Activated CD8-positive, alpha-beta memory T cell treated with anti-CD3 and anti-CD28 coated beads for 4 hours (primary cell): ENCODE measurements at places on chromosomes 6 and 20.

DNA sequence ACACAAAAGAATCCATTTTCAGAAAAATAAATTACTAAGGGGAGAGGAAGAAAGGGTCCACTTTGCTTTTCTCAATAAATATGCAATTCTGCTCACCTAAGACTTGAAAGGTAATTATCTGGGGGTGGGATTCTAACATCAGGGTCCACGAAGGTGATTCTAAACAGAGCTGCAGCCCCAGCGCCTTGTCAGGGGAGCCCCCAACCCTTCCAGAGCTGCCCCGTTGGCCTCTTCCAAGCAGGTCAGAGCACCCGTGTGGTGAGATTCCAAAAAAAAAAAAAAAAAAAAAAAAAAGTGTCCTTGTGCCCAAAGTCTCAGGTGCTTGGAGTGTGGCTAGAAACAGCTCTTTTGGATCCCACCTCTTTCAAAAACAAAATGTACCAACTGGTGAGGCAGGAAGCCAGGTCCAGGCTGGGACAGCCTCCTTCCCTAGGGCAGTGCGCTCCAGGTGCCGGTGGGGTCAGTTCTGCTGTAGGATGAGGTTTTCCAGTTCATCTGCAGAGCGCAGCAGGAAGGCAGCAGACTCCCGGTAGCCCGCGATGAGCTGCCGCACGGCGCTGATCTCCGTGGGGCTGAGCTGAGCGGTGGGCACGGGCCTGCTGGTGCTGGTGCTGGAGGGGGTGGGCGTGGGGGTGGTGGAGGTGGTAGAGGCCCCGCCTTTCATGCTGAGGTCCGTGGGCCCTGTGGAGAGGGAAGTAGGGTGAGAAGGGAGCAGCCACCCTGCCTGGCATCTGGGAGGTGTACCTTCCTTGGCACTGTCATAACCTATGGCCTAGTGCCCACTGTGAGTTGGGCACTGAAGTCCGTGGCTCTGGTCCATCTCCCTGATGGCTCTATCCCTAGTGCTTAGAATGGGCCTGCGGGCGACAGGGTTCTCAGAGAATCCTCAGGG lies 89.3 kb downstream of the ASXL1 start:
- no peak for DNase-seq

GRCh38 chr6:13303668-13304017 lies 24.7 kb downstream of the TBC1D7 start:
- DNase-seq: no peak

DNA sequence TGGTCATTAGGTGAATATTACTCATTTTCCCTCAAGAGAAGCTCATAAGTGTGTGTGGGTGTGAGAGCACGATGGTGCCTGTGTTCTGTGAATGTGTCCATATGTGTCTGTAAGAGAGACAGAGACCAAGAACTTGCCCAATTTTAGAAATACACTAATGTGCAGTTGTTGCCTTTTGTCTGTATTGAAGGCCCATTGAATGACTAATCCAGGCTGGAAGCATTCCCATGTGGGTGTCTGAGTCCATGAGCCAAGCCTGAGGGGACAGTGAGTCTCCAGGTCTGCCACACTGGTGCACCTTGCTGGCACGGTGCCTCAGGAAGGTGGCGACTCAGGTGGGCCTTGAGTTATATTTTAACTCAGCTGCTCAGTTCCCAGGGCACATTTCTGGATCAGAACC lies 25.5 kb upstream of the ASXL1 start:
- DNase-seq: no peak

- DNase-seq: no peak
Measured at GRCh38 chr20:16054985-16055384, 518.3 kb downstream of the KIF16B start.

DNA sequence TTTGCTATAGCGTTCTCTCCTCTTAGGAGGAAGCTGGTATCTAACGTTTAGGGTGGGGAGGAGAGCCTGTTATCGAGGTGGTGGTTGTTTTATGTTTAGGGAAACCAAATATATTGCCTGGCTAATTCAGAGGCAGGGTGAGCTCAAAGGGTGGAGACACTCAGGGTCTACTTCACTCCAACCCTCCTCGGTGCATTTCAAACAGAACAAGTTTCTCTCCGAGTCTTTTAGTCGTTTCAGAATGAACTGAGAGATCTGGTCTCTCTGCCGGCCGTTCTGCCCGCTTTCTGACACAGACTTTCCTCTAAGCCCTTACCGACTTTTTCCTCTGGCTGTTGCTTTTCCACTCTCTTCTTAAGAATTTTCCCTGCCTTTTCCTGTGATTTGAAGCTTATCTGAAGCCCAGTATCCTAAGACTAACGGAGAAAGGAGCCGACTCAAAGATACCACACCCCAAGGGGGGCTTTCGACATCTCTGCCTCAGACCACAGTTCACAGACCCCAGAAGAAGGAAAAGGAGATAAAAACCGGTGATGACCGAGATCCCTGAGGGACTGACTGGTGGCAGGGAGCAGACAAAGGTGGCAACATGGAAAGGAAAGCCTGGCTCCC lies 865 bp downstream of the STK38 start:
- no peak for DNase-seq

GRCh38 chr6:18117136-18117535 lies 5.3 kb downstream of the NHLRC1 start:
- DNase-seq: no peak

DNA sequence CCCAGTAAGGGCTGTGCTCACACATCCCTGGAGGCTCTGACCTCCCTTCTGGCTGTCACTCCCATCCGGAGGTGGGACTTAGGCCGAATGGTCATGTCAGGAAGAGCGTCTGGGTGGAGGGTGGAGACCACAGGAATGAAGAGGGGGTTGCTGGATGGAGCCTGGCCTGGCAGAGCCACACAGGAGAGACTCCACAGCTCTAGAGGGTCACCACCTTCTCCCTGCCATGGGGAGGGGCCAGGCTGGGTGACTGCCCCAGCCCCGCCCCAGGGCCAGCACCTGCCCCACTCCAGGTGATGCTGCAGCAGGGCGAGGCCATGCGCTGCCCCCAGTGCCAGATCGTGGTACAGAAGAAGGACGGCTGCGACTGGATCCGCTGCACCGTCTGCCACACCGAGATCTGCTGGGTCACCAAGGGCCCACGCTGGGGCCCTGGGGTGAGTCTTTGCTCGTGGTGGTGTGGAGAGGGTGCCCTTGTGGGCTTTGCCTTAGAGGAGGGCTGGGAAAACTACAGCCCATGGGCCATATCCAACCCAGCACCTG lies 20.6 kb downstream of the RBCK1 start:
- DNase-seq: no peak

DNA sequence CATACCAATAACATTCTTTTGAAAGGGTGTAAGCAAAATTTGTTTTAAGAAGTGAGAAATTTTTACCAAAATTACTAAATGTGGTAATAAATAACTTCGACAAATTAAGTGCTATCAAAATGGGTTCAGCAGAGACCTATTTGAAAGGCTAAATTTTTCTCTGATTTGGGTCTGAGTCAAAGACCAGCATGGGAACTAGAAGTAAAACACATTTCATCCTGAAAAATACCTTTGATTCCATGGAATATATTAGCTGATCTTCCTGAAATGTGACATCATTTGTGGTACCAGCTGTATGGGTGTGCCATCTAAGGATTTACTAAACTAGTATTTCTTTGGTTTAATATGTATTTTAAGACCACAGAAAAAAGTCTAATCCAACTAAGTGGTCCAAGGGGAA lies 63.6 kb downstream of the BLOC1S5 start:
- DNase-seq: no peak

DNA sequence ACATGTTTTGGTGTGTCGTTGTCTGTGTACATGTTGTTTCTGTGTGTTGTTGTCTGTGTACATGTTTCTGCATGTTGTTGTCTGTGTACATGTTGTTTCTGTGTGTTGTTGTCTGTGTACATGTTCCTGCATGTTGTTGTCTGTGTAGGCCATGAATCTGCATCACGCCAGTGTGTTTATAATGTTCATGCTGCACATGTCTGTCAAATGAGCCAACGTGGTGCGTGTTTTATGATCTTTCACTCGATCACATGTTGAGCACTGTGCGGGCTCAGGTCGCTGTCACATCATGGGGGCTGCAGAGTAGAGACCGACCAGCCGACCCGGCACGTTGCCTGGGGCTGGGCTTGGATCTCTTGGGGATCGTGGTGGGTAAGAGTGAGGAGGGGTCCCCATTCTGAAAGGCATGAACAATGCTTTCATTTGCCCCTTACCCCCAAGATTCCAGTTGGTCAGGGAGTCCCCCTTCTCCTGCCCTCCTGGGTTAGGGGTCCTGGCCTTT lies 26.5 kb upstream of the SLCO4A1 start:
- DNase-seq: no peak

- DNase-seq: no peak
Measured at GRCh38 chr20:64226686-64227580, 28.6 kb upstream of the PCMTD2 start.

GRCh38 chr20:31809661-31810060 lies 9.5 kb upstream of the MYLK2 start:
- DNase-seq: no peak

DNA sequence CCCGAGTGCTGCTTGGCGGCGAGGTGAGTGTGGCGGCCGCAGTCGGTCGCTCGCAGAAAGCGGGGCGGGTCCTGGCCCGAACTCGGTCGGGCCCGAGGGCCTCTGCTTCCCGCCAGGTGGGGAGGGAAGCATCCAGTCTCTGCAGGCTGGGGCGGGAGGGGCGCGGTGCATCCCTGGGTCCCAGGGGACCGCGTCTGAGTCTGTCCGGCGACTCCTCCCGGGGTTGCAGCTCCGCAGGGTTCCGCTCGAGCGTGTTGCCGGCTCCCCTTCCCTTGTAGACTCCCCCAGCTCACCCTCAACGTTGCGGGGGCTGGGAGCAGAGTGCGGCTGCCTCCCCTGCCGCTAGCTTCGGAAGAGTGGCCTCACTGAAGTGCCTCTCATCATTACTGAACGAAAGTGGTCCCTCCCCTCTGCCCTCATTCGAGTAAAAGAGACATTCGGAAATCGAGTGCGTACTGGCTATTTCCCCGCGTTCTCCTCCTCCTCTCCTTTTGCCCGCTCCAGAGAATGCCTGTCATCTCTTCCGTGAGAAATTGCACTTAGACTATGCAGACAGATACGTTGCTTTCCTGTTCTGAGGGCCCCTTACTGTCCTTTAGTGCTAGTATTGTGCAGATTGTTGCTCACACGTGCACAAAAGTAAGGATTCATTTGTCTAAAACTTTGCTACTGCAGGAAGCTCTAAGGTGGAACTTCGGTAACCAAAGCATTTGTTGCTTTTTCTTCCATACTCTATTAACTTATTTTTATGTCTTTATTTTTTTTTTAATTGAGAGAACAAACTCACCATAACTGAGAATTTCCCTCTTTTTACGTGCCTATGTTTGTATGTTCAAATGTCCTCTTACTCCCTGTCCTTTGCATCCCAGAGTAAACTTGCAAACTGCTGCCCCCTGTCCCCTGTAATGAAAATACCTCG lies 751 bp downstream of the MAP3K4 start:
- peak; percentile 14 for DNase-seq

DNA sequence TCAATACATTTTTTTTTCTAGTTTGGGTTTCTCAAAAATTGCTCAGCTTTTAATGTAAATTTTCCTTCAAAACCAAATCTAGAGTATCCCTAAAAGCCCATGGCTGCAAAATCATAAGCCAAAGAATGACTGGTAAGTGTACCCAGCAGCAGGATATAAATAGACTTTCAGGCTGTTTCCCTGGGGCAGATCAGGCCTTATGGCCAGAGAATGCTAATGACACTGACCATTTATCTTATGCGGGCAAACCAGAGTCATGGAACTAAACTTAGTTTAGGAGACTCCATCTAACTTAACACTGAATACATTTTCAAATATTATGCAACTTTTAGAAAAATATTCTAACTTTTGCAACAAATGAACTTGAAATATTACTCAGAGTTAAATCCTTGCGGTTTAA lies 7.4 kb downstream of the OSER1 start:
- DNase-seq: no peak

DNA sequence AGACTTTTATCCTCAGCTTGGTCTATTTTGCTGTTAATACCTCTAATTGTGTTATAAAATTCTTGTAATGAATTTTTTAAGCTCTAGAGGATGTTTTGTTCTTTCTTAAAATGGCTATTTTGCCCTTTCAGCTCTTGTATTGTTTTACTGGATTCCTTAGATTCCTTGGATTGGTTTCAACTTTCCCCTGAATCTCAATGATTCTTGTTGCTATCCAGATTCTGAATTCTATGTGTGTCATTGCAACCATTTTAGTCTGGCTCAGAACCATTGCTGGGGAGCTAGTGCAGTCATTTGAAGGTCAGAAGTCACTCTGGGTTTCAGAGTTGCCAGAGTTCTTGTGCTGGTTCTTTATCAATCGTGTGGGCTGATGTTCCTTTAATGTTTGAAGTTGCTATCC lies 37.1 kb downstream of the OTOR start:
- no peak for DNase-seq

- no peak for DNase-seq
Measured at GRCh38 chr6:169420912-169421543, 167.4 kb upstream of the THBS2 start.

DNA sequence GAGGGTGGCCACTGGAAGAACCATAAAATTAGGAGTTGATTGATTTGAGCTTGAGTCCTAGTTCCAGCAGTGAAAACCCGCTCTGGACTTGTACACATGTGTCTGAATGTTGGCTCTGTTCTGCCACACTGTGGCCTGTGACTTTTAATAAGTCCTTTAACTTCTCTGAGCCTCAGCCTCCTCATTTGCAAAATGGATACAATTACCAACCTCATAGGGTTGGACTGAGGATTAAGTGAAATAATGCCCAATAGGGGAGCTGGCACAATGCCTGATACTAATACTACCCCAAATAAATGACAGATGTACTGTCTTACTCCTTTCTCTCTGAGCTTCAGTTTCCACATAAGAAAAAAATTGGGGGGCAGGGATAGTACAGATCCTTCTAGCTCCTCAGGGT lies 92.6 kb upstream of the RIPOR2 start:
- no peak for DNase-seq

- DNase-seq: no peak
Measured at GRCh38 chr20:10799735-10800134, 125.9 kb upstream of the JAG1 start.

- no peak for DNase-seq
Measured at GRCh38 chr6:125818225-125818657, 27.5 kb downstream of the NCOA7 start.

GRCh38 chr20:46994341-46994740 lies 99.7 kb downstream of the EYA2 start:
- DNase-seq: no peak

- DNase-seq: no peak
Measured at GRCh38 chr6:146389740-146390139, 153.9 kb upstream of the RAB32 start.

- no peak for DNase-seq
Measured at GRCh38 chr6:158764183-158764849, 54.9 kb downstream of the EZR start.

GRCh38 chr6:56364431-56364826 lies 117.0 kb upstream of the COL21A1 start:
- no peak for DNase-seq

GRCh38 chr20:54514028-54514607 lies 38.7 kb downstream of the DOK5 start:
- no peak for DNase-seq

DNA sequence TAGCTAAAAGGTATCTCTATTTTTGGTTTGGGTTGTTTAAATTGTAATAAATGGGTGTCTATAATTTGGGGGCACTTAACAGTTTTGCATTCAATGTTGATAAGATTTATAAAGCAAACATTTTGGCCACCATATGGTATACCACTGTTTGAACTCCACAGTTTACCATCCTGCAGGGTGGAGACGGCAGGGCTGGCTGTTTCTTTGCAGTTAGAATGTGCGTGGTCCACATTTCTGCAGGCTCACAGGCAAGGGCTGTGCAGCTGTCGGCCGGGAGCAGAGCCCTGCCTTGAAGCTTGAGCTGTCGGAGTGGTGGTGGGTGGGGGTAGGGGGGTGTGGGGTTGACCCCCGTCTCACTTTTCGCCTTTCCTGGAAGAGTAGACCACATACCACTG lies 135.9 kb downstream of the CDH4 start:
- DNase-seq: no peak

GRCh38 chr6:5424726-5425125 lies 163.4 kb downstream of the FARS2 start:
- DNase-seq: no peak
